ENCODE measurements at places on chromosomes 5 and 9.

DNA sequence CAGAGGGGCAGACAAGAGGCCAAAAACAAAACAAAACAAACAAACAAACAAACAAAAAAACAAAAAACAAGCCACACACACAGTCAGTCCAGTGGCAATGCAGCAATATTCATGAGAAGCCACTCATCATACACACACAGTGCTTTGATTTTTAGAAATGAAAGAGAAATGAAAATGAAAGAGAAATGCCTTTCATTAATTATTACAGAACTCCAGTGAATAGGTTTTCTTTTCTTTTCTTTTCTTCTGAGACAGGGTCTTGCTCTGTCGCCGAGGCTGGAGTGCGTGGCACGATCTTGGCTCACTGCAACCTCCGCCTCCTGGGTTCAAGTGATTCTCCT lies 36.9 kb downstream of the SPRY4 start:
- no peak for DNase-seq

GRCh38 chr9:3894772-3895171 lies 369.0 kb upstream of the RFX3 start:
- DNase-seq = no peak

GRCh38 chr9:96522366-96522765 lies 72.4 kb downstream of the HABP4 start:
- no peak for DNase-seq

DNA sequence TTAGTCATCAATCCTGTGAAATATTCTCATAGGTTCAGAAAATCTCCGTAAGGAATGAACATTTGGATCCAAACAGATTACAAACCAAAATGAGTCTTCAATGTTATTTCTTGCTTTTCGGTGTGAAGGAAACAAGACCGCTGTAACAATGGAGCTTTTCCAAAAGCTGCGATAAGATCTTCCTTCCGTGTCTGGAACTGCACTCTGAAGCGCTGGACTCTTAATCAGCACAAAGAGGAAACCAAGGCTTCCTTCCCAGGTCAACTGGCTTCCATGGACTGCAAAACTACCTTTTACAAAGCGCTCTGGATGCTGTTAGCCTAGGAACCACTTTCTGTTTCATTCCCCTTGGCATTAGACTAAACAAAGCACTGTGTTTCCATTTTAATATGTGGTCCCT lies 137.9 kb upstream of the BASP1 start:
- no peak for DNase-seq

GRCh38 chr5:162487528-162488525 lies 420.3 kb downstream of the GABRG2 start:
- no peak for DNase-seq

DNA sequence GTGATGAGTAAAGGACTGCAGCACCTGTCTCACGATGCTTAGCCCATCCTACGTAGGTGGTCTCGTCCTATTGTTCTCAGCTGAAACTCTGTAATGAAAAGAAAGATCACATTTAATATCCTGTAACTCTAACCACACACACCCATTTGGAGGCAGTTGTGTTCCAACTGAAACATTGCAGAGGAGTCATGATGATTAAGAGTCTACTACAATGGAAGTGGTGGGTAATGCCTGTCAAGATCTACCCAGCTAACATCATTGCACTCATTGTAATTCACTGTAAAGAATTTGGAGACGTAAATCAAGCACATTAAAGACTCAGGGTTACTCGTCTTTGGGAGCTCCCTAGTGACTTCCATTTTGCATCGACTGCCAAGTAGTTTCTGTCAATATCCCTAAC lies 106.0 kb upstream of the PTPN3 start:
- no peak for DNase-seq

DNA sequence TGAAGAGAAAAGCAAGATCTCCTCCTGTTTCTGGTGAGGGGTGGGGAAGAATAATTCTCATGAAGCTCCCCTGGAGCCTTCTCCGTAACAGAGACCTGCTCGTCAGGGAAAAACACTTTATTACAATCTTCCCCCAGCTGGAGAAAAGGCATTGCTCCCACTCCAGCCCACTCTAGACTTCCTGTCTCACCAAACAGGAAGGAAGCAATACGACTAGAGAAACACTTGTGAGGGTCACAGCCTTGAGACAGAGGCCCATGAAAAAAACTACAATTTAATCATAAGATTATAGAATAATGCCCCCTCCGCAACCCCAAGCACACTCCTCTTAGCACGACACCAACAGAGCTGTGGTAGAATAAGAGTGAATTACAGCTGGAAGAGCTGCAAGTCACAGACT lies 197.2 kb upstream of the S1PR3 start:
- no peak for DNase-seq

DNA sequence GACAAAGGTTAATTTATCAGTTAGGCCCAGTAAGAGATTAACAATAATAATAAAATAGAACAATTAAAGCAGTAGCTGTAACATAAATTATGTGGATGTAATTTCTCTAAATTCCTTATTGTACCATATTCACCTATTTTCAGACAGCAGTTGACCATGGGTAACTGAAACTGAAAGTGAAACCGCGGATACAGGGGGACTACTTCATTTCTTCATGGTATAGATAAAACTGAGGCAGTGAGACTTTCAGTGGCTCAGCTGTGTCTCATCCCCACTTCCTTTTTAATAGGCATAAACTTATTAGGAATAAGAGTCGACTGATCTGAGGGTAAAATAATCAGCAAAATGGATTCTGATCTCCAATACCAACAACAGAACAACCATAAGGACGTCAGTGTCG lies 174.0 kb upstream of the WWC1 start:
- DNase-seq = no peak

DNA sequence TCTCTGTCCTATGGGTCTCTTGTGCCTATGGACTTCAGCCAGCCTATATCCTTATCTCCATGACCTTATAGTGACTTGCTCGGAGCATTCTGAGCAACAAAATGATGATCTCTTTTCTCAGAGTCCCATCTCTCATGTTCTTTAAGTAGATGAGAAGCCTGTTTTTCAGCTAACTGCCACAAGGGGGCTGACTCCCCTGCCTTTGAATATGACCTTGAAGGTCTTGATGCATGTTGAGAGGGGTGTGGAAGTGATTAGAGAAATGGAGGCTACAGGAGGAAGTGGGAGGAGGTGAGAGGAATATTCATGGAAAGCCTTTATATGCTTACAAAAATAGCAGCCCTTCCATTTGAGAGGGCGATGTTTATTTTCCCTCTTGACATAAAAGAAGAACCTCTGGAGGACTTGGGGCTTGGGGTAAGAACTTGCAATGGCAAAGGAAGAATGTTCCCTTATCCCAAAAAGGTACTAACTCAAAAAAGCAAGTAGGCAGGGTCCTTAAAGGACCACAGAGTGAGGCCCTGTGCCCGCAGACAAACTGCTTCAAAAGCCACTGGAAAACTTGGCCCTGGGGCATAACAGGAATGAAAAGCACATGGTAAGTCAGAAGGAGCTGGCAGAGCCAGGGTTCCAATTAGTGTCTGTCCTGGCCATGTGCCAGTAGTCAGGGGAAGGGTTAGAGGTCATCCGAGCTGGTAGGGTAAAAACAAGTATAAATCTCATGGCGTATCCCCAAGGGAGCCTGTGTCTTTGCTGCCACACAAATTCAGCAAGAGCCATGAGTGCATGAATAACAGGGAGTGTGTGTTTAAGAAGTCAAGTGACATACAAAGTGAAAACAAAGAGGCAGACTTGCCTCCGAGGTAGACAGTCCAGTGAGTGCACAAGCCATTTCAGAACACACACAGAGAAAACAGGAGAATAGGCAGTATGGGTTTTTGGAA lies 39.1 kb downstream of the FGD3 start:
- no peak for DNase-seq

DNA sequence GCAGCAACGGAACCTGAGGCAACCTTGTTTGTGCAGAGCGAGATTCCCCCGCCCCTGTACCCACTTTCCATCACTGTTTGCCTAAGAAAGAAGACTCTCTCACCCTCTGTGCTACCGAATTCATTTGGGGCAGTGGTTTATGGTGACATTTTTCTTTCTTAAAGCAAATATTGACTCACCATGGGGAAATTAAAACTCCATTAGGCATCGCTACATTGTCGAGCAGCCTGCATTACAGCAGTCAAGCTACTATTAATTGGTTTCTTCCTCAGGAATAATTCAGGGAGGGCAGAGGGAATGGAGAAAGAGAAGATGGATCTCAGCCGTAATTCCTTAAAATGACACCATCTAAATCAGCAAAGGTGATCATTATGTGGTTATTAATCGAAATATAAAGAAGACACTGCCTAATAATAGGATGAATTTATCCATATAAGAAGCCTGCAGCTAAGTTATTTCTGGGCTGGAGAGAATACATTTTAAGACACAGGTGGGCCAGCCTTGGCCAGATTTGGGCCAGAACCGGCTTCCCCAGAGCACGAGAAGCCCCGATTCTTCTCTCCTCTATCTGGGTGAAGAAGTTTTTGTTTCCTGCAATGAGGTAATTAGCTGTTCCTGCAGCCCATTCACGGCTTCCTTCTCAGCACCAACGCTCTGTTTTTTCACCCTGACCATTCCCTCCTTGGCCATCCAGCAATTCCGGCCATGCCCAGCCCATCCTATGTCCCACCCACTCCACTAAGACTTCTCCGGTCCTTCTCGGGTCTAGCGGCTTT lies 16.8 kb downstream of the CFAP77 start:
- no peak for DNase-seq

DNA sequence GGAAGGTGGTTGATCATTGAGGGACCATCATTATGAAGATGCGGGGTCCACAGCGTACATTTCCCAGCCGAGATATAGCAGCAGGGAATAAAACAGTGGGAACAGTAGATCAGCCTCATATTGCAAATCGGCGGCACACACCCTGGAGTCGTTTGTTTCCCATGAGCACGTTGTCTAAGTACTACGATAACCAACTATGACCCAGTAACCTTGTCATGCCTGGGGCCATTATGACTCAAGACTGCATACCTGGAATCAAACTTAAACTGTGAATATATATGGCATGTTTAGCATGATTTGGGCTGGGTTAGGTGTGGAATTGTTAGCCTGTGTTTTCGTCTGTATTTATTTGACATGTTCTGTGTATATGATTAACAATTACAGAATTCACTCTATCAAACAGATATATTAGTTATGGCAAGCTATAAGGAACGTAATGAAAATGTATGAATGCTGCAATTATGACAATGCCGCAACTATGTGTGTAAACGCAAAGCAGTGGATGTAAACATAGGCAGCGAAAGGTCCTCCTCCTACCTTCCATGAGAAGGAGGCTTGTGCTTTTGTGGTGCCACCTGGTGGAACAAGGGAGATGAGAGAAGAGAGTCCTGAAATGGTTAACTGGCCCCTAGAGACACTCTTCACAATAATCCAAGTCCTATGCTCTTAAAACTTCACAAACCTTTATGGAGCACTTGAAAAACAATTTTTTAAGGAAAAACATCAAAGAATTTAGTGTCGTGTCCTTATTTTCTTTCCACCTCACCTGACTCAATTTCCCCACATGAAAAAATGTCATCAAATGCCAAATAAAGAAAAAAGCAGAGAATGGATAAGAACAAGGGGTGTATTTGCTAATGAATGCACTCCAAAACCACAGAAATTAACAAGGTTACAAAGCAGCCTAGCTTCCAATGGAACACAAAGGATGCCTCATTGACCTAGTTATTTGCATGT lies 47.1 kb downstream of the SEMA5A start:
- DNase-seq = no peak

DNA sequence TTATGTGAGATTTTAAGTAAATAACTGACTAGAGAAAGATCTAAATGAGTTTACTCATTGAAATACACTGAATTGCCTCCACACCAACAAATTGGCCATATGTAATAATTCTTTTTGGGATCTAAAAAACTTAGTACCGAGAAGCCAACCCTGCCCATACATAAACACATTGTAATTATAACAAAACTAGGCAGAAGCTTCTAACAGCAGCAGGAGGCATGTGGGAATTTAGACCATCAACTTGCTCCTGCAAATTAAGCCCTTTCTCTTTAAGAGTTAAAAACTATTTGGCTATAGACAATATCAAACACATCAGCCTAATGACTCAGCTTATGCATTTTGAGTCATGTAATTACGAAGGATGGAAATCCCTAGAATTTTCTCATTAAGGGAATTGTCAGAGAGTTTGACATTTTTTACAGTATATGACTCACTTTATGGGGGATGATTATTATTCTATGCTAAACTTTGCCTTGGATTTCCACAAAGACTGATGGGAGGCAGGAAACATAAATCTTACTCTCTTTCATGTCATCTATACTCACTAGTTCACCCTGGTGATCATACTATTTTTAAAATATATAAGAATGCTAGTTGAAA lies 1.0 kb downstream of the IL7R start:
- no peak for DNase-seq

GRCh38 chr9:95738438-95738837 lies 137.1 kb upstream of the ERCC6L2 start:
- DNase-seq = no peak

DNA sequence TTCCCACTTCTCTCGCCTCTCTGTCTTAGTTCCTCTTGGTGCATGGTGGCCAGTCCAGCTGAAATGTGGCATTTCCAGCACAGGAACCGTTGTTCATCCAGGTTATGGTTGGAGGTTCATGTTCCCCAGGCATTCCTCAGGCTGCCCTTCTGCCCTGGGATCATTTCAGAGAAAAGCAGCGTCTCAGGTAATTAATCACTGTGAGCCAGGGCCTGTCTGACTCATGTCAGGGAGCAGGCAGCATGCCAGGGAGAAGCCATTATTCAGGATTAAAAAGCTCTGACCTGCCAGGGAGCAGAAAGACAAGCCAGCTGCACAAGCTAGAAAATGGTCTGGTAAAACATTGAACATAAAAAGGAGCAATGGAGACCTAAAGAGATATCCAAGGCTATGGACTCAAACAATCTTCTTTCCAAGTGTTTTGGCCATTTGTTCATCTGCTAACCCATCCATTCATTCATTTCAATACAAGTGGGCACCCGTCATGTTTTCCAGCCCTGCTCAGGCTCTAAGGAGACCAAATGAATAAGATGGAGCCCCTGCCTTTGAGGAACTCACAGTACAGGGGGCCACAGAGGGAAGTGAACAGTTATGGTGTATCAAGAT lies 241.4 kb downstream of the DRD1 start:
- DNase-seq = no peak

DNA sequence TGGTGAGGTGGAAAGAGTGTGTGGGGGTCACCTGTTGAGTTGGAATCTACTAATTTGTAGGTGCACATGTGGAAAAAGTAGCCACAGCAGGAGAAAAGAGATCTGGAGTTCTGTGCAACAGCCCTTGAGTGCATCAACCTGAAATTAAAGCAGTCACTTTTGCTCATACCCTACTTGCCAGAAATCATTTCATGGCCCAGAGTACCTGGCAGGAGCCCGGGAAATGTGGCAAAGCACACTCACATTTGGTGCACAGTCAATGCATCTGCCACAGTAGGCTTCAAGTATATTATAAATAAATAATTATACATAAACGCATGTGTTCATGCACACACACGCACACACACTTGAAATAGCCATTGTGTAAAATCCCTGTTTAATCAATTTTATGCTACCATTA lies 203.0 kb downstream of the ICE1 start:
- DNase-seq = no peak

GRCh38 chr9:18075253-18075952 lies 398.6 kb upstream of the ADAMTSL1 start:
- DNase-seq = no peak

DNA sequence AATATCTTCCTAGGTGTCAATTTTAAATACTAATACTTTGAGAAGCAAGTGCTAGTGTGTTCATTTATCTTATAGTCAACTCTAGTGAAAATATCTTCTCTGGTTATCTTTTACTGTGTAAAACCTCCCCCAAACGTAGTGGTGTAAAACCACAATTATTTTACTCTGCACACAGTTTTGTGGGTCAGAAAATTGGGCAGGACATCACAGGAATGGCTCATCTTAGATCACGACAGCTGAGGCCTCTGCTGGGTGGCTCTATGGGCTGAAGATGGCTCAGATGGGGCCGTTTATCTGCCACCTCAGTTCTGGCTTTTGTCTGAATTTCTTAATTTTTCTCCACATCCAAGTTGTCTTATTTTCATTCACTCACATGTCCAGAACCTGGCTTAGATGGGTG lies 457.2 kb upstream of the ACTBL2 start:
- DNase-seq = no peak
